Cardiac fibroblast (primary cell): ENCODE measurements at places on chromosomes 4 and X.

- peak; percentile 86 for DNase-seq
Observed at GRCh38 chr4:99088023-99088449, 552 bp downstream of the ADH5 start.

DNA sequence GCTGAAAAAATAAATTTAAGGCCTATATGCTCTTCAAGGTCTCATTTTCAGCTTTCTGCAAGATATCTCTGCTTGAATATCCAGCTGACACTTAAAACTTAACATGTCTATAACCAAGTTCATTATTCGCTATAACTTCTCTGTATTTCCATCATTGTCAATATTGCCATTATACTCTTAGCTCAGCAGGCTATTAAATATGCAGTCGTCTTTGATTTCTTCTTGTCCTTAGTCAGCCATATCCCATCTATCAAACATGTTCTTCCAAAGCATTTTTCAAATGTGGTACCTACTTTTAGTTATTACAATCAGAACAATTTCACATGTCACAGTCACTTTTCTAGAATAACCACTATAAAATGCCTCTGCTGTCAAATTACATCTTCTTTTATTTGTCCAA is 1364.1 kb downstream of the ARAP2 start:
- DNase-seq, result no peak

DNA sequence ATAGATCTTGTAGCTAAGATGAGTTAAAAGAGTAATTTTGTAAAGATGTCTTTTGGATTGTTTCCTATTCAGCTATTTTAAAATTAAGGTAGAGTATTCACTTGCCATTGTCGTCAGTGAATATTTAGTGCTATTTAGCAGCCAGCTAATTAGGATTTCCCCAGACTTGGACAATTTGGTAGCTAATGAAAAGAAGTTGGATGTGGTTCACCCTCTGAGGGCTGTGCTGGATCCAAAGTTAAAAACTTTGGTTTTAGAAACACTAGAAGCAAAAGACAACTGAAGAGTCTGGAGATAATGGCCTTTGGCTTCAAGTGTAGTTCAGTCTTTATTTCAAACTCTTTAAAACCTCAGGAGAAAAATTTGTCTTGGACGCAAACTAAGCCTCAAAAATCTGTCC is 41.3 kb downstream of the ATG4A start:
- DNase-seq, result no peak

GRCh38 chr4:168765726-168766125 is 244.3 kb downstream of the CBR4 start:
- DNase-seq, result peak; percentile 81

DNA sequence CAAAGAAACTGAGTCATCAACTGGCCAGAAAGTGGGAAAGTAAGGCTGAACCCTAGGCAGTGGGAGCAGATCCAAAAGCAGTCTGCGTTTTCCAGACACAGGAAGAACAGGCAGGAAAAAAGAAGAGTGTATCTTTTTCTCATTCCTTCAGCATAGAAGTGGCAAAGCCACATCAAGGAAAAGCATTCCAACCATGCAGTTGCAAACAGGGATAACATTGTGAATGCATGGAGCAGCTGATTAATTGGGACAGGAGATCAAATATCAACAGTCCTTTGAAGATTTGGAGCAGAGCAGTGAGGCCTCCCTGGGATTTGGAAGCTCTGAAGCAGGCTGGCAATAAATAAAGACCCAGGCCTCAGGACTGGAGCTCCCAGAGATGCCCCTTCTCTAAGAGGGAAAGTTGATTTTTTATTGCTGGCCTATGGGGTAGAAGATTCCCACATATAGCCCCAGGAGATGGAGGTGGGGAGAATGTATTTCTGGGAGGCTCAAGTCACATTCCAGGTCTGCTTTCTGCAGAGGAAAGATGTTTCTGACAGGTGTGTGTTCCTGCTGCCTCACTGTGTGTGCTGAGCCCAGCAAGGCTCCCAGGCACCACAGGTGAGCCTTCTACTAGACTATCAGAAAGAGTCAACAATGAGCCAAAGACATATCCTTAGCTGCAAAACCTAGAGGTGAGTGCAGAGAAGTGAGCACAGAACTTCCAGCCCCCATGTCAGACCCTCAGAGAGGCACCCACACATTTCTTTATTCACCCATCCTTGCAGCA is 222.5 kb downstream of the RAB28 start:
- DNase-seq, result no peak

DNA sequence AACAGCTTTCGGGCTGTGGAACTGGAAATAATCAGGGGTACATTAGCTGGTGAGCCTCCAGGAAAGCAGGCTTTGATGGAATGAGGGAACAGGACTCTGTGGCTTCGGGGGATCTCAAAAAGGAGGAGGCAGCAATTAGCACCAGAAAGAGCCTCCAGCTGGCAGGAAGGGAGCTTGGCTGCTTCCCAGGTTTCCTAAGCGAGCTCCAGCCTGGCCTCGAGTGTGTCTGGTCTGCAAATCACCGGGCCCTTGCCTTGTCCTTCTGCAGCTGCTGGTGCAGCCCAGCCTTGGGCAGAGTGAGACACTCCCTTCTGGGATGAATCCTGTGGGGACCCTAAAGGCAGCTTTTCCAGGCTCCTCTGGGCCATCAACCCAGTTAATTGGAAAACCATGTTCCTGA is 10.7 kb upstream of the PDHA1 start:
- DNase-seq, result peak; percentile 39

DNA sequence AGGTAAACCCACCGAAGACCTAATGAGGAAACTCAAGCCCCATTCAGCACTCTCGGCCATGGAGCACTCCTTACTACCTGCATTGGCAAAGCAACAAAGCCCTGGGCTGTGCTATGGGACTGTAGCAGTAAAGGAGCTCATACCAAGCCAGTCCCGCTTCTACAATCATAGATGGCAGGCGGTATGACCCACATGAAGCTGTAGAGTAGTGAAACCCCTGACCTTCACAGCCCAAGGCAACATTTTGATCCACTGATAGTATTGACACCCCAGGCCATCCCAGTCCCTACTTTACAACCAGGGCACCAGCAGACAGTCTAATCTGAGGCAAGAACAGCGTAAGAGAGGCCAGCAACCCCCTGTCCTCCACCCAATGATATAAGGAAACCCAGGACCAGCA is 25.2 kb downstream of the CENPC start:
- no peak for DNase-seq
